Midbrain (tissue), 1 donor: ENCODE measurements at places on chromosomes 12 and 14.

GRCh38 chr12:120432772-120433525 is 5.0 kb upstream of the COX6A1 start:
- DNase-seq, result no peak

DNA sequence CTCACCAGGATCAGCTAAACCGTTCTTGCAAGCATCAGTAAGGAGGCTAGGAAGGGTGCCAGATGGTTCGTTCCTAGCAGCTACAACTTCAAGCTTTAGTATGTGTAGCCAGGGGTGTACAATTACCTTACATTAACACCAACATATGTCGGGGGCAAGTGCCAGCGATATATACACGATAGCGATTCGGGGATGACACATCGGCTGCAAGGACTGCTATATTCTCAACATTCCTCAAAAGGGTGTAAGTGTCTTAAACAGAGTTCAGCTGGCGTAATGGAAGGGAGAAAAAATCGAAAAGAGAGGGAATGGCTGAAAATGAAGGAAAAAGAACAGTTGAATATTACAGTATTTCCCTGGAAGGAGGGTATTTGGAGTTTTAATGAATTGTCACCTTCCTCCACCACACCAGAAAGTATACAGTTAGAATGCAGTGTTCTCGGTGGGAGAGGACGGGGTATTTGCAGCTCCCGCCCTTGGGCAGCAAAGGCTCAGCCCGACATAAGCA is 545 bp downstream of the LIMA1 start:
- no peak for DNase-seq

DNA sequence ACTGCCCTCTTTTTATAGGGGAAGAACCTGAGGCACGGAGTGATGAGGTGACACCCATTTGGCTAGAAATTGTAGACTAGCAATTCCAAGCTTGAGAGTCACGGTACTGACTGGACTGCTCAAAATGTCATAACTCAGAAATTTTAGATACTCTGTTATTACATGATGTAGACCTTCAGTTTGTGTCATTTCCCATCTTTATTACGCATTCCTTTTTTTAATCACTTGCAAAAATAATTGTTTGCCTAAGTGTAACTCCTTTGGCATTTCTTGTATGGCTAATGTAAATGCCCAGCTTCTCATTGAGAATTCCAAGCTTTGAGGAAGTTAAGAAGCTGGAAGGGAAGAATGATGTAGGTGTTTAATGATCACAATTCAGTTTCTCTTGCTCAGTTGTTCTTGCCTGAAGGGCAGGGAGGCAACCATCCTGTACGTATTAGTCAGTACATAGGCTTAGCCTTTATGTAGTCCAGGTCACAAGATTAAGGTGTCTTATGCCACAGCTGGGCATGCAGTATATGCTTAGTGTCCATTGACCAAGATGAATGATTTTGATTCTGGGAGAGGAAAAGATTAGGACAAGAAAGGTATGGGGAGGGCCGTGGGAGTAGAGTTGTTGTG is 68.2 kb upstream of the EVL start:
- DNase-seq, result no peak

- no peak for DNase-seq
Measured at GRCh38 chr12:70177631-70178030, 65.6 kb upstream of the CNOT2 start.

GRCh38 chr12:2013527-2014223 is 9.4 kb upstream of the DCP1B start:
- peak; percentile 49 for DNase-seq

GRCh38 chr12:87529413-87529812 is 499.8 kb downstream of the C12orf50 start:
- no peak for DNase-seq

GRCh38 chr14:75821831-75822521 is 159.8 kb downstream of the TGFB3 start:
- no peak for DNase-seq

GRCh38 chr12:12534975-12535374 is 27.7 kb downstream of the DUSP16 start:
- no peak for DNase-seq

DNA sequence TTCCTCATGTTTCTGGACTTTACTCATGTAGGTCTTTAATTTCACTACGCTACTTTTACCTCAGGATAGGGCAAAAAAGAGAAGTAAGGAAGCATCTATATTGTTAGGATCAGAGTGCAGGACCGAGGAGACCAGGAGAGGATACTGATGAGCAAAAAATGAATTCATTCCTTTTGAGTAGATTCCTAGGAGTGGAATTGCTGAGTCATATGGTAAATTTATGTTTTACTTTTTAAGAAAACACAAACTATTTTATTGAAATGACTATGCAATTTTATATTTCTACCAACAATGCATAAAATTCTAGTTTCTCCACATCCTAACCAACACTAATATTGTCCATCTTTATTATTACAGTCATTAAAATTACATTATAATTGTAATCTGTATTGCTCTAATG is 50.8 kb upstream of the GARIN6 start:
- DNase-seq, result no peak

GRCh38 chr12:52224151-52224550 is 8.9 kb upstream of the KRT7 start:
- DNase-seq, result no peak

- DNase-seq, result peak; percentile 52
Measured at GRCh38 chr12:82870771-82871377, 184.2 kb downstream of the TMTC2 start.

GRCh38 chr14:62162998-62163589 is 400.9 kb downstream of the SNAPC1 start:
- DNase-seq, result peak; percentile 52
